ENCODE measurements at places on chromosomes 13 and 19.

DNA sequence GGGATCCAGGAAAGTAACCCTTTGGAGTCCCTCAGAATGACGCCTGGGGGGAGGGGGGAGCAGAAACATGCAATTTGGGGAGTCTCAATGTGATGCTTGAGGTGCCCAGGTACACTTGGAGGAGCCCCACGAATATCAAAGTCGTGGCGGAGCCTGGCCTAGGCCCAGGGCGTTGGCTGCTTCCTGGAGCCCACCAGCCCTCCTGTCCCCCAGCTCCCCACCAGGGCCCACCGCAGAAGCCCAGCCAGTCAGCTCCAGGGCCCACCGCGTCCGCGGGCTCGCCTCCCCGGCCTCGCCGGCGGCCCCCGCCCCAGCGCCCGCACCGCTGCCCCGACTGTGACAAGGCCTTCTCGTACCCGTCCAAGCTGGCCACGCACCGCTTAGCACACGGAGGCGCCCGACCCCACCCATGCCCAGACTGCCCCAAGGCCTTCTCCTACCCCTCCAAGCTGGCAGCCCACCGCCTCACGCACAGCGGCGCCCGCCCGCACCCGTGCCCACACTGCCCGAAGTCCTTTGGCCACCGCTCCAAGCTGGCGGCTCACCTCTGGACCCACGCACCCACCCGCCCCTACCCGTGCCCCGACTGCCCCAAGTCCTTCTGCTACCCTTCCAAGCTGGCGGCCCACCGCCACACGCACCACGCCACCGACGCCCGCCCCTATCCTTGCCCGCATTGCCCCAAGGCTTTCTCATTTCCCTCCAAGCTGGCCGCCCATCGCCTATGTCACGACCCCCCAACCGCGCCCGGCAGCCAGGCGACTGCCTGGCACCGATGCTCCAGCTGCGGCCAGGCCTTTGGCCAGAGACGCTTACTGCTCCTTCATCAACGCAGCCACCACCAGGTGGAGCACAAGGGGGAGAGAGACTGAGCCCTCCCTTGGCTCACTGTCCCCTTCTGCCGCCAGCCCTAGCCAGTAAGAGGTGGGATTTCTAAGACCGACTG is 2.1 kb downstream of the ZNF575 start:
- peak; percentile 54 for DNase-seq

GRCh38 chr13:98940325-98941001 is 37.4 kb downstream of the DOCK9 start:
- no peak for DNase-seq

DNA sequence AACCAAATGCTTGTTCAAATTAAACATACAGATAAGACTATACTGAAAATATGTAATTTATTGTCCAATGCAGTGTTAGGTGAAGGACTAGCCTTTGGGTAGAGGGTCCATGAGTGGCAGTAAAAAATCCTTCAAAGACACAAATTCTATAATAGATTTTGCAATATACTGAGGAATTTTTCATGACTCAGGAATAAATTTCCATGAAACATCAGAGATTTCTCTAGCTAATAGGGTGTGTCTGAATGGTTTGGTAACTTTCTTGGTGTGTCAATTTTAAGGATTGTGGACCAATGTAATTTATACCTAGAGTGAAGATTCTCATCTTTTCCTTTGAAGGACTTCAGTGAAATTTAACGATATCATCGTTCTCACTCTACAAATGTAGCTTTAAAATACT is 546.7 kb downstream of the SLITRK5 start:
- no peak for DNase-seq

GRCh38 chr13:33606692-33607091 is 211.3 kb upstream of the RFC3 start:
- no peak for DNase-seq

GRCh38 chr19:35741203-35741515 is 1.1 kb downstream of the IGFLR1 start:
- no peak for DNase-seq

GRCh38 chr13:21694831-21695230 is 24.0 kb downstream of the FGF9 start:
- no peak for DNase-seq

DNA sequence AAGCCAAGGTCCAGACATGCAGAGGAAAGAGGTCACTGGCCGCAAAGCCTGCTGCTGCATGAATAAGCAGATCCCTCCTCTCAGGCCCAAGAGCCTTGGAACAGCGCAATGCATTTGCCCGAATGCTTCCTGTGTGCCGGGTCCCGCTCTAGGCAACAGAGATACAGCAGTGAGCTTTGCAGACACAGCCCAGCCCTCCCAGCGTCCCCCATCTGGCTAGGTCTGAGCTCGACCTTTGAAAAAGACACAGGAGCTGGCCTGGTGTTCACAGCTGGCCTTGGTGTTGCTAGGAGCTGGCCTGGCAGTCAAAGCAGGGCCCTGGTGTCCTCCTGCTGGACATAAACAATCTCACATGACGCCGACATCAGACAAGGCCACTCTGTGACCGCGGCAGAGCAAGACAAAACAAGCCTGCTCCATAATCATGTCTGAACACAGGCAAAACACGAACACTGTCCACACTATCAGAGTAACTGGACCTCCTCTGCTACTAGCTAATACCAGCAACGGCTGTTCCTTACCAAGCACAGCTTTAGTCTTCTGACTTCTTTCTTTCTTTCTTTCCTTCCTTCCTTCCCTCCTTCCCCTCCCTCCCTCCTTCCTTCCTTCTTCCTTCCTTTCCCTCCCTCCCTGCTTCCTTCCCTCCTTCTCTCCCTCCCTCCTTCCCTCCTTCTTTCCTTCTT is 5.7 kb upstream of the PEX11G start:
- no peak for DNase-seq

DNA sequence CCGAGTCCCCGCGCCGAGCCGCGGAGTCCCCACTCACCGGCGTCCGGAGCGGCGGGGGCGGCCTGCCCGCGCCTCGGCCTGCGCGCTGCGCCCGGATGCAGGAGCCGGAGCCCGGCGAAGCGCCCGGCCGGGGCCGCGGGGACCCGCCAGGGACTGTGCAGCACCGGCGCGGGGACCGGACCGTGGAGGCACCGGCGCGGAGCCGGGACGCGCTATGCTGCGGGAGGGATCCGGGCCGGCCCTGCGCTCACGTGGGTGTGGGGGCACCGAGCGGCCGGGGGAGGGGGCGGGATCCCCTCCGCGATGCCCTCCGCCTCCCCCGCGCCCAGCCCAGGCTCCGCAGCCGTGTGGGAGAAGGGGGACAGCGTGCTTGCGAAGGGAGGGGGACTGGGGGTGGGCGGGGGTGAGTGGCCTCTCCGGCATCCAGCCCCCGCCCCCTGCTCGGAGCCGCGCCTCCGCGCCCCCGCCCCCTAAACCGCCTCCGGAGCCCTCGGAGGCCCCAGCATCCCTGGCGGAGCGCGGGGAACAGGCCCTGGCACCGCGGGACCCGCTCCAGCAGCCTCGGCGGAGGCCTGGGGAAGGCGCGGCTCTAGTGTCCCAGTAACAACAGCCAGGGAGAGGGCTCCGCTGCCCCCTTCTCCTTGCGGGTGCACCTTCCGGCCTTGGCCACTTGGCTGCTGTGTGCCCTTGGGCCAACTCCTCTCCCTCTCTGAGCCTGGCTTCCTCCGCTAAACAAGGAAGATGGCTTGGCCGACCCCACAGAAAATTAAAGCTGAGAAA is at the start of gene SLC1A6:
SLC1A6 (minus strand) TSS at position 389 of the 780 bp plus-strand sequence. CDS start 6,954 bp downstream, outside the sequence.
- no peak for DNase-seq

GRCh38 chr13:49679246-49679645 is 12.0 kb downstream of the EBPL start:
- no peak for DNase-seq

GRCh38 chr13:40692946-40693345 is 26.5 kb upstream of the FOXO1 start:
- no peak for DNase-seq

- no peak for DNase-seq
These were observed 13.8 kb downstream of the FUZ start for GRCh38 chr19:49799271-49799797.

DNA sequence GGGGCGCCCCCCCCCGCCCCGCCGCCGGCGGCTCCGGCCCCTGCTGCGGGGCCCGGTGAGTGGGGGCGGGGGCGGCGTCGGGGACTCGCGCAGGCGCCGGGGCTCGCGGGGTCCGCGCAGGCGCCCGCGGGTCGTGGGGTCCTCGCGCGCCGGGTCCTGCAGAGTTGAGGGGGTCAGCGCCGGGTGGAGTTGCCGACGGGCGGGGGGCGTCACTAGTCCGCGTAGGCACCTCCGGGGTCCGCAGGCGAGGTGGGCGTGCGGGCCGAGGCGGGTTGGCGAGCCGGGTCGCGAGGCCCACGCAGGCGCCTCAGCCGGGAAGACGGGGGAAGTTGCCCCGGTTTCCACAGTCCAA is 365 bp downstream of the PPP6R1 start:
- peak; percentile 63 for DNase-seq

GRCh38 chr13:68190818-68191217 is 960.7 kb upstream of the PCDH9 start:
- no peak for DNase-seq

- peak; percentile 84 for DNase-seq
These were observed at the start of gene ZNF573 for GRCh38 chr19:37779127-37780005. ZNF573 (minus strand) TSS chr19:37779586; CDS start chr19:37773729, 5,857 bp downstream.

DNA sequence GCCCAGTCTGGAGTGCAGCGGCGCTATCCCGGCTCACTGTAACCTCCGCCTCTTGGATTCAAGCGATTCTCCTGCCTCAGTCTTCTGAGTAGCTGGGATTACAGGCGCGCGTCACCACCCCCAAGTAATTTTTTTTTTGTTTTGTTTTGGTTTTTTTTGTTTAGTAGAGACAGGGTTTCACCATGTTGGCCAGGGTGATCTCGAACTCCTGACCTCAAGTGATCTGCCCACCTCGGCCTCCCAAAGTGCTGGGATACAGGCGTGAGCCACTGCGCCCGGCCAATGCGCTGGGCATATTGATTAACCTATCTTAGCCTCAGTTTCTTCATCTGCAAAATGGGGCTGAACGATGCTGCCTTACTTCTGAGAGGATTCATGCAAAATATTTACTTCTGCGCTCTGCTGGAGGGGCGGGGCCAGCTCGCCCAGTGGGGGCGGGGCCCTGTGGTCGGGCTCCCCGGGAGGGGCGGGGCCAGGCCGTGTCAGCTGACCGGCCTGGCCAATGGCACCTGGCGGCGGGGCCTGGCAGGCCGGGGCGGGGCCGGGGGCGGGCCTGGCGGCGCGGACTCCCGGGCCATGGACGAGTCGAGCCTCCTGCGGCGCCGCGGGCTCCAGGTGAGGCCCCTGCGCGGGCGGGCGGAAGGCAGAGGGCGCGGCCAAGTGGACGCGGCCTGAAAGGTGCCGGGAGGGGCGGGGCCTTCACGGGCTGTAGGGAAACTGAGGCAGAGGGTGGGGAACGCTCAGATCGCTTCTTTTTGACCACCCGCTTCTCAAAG is at the start of gene MAST3:
MAST3 (plus strand) TSS at position 562 of the 776 bp plus-strand sequence; CDS start at position 577, 15 bp downstream.
- DNase-seq, result peak; percentile 96

DNA sequence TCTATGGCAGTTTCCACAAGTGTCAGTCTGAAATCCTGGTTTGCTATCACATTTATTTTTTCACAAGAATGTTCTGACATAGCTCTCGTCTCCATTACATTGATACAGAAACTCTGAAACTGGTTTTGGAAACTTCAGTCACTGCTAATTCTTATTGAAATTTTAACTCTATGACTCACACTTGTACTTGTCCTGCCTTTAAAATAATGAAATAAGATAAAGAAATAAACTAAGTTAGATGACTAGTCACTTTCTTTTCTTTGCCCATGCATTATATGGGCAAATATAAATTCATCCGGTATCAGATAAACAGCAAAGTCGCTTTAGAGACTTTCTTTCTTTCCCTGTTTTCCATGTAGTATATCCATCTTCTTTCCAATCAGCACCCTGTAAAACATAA is 257.5 kb downstream of the PCDH9 start:
- DNase-seq, result no peak

DNA sequence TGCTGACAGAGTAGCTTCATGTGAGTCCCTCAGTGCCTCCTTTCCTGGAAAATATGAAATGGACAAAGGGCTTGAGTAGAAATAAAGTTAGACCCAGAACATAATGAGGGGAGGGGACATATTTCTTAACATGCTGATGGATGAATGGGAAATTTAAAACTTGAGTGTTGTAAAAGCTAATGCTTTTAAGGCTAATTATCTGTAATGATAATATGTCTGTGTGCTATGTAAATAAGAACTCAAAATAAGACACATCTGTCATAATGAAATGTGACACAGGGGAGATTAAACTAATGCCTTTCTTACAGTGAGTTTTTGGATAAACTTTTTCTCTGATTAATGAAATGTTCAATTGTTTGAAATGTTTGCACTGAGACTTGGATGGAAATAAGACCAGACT is 65.8 kb upstream of the RFXAP start:
- DNase-seq, result no peak

DNA sequence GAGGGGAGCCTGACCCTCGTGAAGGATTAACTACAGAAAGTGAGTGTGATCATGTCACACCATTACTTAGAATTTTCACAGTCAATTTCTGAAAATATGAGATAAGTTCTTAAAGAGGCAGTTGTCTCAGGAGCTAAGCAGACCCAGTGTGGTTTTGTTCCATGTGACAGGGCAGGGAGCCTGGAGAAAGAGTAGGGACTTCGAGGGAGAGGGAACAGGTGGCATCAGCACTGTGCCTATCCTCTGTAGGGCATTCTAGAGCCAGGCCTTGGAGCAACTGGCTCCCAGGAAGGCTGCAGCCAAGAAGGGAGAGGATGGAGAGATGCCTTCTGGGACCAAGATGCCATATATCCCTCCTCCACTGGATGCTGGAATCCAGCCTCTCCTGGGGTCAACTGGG is 183.0 kb downstream of the TSHZ3 start:
- DNase-seq, result no peak

GRCh38 chr19:956766-957440 is 27.2 kb upstream of the WDR18 start:
- no peak for DNase-seq

DNA sequence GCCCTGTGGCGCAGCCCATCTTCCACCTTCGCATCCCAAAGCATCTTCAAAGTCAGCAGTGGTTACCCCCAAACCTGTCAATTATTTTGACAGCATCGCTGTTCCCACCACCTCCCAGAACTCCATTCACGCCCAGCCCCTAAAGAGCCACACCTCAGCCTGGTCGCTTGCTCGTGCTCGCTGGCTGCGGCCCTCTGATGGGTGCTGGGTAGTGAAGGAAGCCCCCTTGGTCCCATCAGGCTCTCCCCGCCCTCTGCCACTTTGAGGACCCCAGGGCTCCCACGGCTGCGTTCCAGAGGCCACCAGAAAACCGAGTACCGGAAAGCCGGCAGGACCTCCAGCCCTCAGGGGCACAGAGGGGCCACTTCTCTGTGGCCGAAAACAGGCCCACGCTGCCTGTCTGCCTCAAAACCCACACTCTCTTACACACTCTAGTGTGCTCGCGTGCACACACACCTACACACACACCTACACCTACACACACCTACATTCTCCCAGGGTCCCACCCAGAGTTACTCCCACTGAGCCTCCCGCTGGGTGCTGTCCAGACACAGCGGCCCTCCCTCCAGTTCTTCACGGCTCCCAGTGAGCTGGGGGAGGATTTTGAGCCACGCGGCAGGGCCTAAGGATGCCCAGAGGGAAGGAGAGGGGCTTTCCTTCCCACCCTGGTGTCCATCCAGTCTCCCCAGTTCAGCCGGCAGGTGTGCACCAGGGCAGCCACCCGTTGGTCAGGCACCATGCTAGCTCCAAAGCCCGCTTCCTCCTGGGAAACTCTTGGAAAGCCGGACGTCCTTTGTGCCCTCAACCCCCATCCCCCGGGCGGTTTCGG is 1.9 kb downstream of the VSTM2B start:
- DNase-seq, result no peak

- DNase-seq, result no peak
These were observed 8.0 kb downstream of the POP4 start for GRCh38 chr19:29614046-29614445.

- DNase-seq, result no peak
These were observed 5.3 kb downstream of the CCDC8 start for GRCh38 chr19:46407856-46408663.

Data from stimulated activated CD8-positive, alpha-beta memory T cell treated with anti-CD3 and anti-CD28 coated beads, Interleukin-4, amount 100 ng/mL, for 48 hours (primary cell).